K562 (cell line): ENCODE measurements at places on chromosomes 7 and 10.

GRCh38 chr10:92268748-92269147 is 22.1 kb downstream of the CPEB3 start:
- no peak for DNase-seq

GRCh38 chr10:131810036-131810804 is 90.6 kb upstream of the PPP2R2D start:
- DNase-seq: no peak

DNA sequence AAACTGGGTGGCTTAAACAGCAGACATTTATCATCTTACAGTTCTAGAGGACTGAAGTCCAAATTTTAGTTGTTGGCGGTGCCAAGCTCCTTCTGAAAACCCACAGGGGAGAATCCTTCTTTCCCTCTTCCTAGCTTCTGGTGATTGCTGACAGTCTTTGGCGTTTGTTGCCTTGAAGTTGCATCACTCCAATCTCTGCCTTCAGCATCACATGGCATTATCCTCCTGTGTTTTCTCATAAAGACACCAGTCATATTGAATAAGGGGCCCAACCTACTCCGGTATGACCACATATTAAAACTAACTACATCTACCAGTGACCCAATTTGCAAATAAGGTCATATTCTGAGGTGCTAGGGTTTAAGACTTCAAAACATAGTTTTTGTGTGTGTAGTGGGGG is 472.1 kb upstream of the IGFBP3 start:
- DNase-seq: no peak

GRCh38 chr7:17123020-17123419 is 175.4 kb upstream of the AHR start:
- no peak for DNase-seq

GRCh38 chr10:93208717-93209464 is 135.2 kb downstream of the CYP26A1 start:
- no peak for DNase-seq

GRCh38 chr10:44982496-44982895 is 3.9 kb upstream of the DEPP1 start:
- no peak for DNase-seq
